ENCODE measurements at places on chromosomes 6 and 20. TPM values are rescaled to one million over a fixed set of nuclear protein-coding genes. Genes with fewer than 3 reads are reported as not detected.

The ESR1 gene
- under 0.01 TPM for total RNA-seq

The TMC2 gene
- 3.4 TPM for total RNA-seq

The ERGIC3 gene
- total RNA-seq: 160 TPM

The MEI4 gene
- total RNA-seq: 0.25 TPM

The PHIP gene
- total RNA-seq: 53.1 TPM

The RIMS1 gene
- total RNA-seq: 233 TPM

The TSHZ2 gene
- 2.0 TPM for total RNA-seq
